ENCODE measurements at places on chromosomes 5 and 9.

- DNase-seq, result no peak
These were observed 26.9 kb upstream of the PLIN2 start for GRCh38 chr9:19154135-19154612.

DNA sequence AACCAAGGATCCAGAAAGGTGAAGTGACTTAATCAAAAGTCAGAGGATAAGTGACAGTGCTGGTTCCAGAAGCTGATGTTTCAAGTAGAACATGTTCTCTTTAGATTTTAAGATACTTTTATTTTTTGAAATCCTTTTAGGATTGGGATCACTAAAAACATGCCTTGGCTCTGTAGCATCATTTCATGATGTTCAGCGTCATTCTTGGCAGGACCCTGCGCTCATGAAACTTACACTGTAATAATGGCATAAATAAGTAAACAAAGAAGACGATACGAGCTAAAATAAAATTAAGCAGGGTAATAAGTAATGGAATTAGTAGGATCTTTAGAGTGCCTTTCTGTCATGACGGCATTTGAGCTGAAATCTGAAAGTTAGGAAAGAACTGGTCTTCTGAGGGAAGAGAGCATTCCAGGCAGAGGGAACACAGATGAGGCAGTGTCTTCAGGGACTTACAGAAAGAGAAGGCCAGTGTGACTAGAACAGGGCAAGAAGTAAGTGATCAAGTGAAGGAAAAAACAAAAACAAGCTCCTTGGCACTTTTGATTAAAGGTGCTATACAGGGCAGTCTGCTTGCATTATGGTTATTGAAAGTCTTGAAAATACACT, 19.9 kb downstream of the CTNNA1 start:
- no peak for DNase-seq

DNA sequence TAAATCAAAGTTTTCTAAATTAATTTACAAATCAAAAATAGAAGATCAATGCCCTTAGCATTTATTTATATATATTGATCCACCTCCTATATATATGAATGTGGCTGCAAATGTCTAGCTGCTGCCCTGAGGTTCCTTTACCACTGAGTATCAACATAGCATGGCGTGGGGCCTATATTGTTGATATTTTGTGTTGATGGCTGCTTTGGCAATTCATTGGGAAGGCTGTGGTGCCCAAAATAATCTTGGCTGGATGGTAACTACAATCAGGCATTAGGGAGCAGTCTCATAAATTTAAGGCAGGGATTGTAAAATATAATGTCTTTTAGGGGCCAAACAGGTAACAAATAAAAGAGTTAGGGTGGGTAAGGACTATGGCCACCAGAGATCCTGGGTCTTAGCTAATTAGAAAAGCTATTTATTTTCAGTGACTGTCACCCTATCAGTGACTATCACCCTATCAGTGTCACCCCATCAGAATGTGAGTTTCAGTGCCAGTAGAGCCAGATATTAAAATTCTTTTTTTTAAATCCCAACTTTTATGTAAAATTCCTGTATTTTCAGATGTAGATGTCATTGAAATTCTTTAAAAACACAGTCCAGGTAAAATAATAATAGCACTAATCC, 190.7 kb upstream of the PCSK5 start:
- no peak for DNase-seq

- no peak for DNase-seq
These were observed 240.7 kb upstream of the DAPK1 start for GRCh38 chr9:87256973-87257372.

DNA sequence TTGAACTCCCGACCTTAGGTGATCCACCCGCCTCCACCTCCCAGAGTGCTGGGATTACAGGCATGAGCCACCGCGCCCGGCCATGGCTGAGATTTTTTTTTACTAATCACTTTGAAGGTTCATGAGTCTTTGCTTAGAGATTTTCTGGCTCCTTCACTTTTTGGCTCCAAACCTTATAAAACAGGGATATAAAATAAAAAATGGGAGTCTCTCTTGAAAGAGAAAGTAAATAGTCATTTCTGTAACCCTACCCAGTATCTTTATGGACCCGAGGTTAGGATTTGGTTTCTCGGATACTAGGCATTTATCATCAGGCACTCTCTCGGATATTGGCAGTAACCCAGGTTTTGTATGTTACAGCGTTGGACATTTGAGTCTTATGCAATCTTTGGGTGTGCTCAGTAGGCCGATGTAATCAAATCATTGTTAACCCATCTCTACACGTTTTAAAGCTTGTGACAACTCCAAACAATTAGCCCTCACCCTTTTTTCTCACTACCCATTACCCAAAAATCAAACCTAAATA, 25.3 kb downstream of the STXBP1 start:
- peak; percentile 64 for DNase-seq

DNA sequence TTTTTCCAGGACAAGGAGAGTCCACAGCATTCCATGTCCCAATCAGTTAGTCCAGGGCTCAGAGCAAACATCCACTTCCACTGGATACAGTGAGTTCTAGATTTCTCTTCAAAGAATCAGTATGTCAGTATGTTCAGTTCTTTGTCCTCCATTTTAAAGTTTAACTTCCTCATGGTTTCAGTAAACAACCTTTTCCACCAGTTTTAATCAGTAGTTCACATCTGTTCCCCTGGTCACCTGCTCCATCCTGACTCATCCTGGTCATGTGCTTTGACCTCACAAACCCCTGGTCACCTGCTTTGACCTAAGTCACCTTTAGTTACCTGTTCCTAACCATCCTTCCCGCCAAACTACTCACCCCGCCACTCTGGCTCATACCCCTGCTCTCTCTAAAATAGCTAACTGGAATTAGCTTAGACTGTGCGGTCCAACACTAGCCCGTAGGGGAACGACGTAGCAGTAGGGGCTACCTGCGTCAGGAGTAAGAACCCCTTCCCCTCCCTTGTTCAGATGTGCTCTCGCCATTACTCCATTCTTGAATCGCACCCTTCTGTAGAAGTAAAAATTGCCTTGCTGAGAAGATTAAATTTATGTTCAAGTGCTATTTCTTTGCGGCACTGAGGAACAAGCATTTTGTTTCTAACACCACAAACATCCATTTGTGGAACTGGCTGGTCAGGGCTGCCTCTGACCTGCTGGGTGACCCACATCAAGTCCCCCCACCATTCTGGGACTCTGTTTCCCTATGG, 5.5 kb downstream of the ENG start:
- DNase-seq, result no peak

DNA sequence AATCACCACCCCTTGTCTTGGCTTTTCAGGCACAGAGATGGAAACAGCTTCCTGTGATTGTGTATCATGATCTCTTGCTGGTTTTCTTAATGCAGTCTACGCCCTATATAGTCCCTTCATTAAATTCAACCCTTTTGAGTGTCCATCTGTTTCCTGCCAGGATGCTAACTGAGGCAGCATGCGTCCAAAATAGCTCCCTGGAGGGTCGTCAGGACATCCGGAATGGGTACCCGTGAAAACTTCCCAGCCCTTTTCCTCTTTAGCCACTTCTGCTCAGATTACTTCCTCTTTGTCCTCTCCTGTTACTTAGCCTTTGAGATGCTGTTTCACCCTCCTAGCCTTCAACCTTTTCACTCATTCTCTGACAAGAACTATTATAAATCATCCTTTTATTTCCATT, 79.8 kb upstream of the KLF9 start:
- DNase-seq, result no peak

- DNase-seq, result no peak
These were observed 480.9 kb upstream of the CD180 start for GRCh38 chr5:67677422-67677970.

- DNase-seq, result no peak
These were observed 17.4 kb upstream of the PITX1 start for GRCh38 chr5:135051399-135051798.

GRCh38 chr5:129481161-129481560, 21.1 kb downstream of the ADAMTS19 start:
- DNase-seq, result no peak

- DNase-seq, result no peak
These were observed 136.2 kb downstream of the TARS1 start for GRCh38 chr5:33576726-33577590.

DNA sequence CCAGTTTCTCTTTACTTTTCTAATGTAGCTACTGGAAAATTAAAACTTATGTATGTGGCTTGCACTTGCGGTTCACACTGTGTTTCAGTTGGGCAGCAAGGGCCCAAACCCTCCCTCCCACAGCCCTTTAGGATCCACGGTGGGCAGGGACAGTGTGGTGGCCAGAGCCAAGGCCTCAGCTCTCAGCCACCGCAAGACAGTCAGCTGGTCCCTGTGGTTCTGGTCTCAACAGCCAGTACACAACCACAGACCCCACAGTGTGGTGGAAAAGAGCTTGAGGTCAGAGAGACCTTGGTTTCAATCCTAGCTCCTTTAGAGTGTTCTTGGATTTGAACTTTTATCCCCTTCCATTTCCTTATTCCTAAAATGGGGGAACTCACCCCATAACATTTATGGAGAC, 153.0 kb upstream of the SMIM23 start:
- no peak for DNase-seq

DNA sequence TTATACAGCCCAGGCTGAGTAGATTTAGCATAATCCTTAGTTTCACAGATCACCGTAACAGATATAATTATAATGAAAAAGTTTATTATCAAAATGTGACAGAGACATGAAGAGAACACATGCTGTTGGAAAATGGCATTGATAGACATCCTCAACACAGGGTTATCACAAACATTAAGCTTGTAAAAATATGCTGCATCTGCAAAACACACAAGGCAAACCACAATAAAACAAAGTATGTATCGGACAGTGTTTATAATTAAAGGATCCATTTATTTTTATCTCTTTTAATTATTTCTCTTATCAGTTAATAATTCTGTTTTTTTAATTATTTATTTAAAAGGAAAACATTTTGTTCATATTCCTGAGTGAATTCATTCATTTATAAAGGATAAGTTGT, 829.9 kb upstream of the CDH9 start:
- no peak for DNase-seq

Measured in GM04503 (cell line).